ENCODE measurements at places on chromosomes 3 and 15.

GRCh38 chr3:45992133-45992729, 3.4 kb downstream of the FYCO1 start:
- DNase-seq, result no peak

- DNase-seq, result no peak
These were observed 584.8 kb downstream of the DIPK2A start for GRCh38 chr3:144556392-144556791.

GRCh38 chr15:101255615-101256241, 3.9 kb upstream of the CHSY1 start:
- no peak for DNase-seq

GRCh38 chr3:191085091-191085490, 114.0 kb upstream of the OSTN start:
- DNase-seq, result no peak

GRCh38 chr3:140128217-140128616, 193.2 kb downstream of the CLSTN2 start:
- no peak for DNase-seq

DNA sequence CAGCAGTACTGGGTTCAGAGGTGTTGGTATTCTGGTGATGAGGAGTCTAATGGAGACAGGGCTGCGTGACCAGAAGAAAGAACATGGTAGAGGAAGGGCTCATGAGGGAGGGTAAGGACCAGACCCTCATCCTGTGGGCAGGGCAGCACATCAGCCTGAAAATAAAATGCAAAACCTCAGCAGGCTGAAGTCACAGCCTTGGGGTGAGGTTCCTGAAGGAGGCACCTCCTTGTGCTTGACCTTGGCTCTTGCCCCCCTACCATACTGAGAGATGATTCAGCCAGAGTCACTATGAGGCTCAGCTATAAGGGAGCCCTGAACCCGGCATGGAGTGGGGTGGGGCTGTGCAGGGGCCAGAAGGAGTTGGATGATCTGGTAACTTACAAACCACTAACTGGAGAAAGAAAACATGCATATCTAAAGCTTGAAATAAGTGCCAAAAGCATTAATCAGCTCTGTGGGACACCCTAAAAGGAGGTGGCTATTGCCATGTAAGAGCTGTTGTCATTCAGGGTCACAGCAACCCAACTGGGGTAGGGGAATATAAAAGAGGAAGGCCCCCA, 60.2 kb downstream of the CORO2B start:
- DNase-seq, result no peak

GRCh38 chr3:29267226-29267625, 13.6 kb upstream of the RBMS3 start:
- DNase-seq, result no peak

DNA sequence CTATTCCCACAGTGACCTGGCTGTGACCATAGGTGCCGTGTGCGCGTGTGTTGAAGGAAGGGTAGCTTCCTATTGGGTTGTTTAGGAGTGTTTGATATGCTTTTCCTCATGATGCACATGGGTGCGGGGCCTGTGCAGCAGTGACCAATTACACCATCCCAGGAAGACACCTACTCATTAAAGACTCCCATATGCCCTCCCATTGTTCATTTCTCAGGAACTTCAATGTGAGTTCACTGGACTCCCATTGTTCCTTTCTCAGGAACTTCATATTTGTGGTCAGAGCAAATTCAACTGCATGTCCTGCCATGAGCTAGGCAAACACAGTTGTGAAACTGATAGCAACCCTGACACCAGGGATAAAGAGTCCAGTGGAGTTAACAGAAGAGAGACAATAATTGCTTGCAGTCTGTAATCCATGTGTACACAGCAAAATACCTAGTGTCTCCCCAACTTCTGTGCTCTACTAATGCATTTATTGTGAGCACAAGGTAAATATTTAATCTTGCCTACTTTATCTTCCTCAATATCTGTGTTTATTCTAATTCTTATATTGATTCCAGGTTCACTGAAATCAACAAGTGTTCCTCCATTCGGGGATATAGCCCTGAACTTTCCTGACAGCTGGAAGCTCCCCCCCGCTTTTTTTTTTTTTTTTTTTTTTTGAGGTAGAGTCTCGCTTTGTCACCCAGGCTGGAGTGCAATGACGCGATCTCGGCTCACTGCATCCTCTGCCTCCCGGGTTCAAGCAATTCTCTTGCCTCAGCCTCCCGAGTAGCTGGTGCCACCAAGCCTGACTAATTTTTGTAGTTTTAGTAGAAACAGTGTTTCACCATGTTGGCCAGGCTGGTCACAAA, 57.5 kb upstream of the GCNT3 start:
- DNase-seq, result no peak

GRCh38 chr3:168341192-168341815, 245.6 kb upstream of the GOLIM4 start:
- no peak for DNase-seq

DNA sequence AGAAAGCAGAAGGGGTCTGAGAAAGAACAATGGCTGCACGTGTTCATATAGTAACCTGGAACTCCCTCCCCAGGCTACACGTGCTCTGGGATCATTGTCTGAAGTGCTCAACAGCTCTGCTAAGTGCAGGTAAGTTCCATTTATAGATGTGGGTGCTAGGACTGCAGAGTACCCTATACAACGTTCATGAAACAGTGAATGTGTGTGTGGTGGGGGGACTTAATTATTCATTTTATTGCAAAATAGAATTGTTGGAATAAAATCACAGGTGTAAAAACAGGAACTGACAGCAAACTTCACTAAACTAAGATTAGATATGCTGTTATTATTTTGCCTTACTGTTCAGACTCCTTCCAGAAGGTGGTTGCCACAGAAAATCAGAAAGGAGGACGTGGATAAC, 68.5 kb downstream of the CCR4 start:
- no peak for DNase-seq

DNA sequence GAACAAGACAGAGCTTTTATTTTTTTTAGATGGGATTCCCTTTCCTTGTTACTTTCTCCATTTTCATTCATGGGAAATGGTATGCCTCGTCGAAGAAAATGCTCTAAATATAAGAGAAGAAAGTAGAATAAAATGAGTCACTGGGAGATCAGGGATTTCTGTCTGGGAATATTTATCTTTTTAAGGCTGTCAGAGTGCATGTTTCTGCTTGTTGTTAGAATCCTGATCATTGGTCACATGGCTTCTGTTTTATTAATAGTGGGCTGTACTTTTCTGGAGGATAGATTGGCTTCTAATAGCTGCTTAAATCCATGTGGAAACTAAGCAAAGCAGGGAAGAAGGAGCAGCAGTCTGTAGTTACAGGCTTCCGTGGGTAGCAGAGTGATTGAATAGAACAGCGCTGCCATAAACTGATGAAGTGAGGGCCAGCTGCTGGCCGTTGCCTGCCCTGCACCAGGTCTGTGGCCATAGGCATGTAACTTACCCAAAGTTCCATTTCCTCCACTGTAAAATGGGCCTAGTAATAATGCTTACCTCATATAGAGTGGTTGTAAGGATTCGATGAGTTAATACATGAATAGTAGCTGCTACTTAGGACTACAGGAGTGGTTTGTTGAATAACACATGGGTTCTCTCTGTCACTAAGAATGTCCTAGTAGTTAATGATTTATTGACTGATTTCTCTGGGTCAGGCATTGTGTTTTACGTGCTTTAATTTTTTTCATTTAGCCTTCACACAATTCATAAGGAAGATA, 289.9 kb downstream of the SATB1 start:
- DNase-seq, result no peak

DNA sequence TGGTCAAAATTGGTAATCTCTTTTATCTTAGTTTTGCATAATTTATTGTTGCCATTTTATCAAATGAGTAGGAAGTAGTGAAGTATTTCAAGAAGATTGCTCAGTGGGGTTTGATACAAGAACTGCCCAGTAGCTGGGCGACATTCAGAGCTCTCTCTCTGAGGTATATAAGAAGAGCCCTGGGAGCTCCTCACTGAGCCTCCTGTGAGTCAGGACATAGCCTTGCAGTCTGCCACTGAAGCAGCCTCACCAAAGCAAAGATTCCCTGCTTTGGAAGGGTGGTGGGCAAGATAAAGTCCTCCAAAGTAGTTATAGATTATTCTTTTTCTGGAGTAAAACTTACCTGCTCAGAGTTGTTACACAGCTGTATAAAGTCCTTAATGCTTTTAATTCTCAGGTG, 26.1 kb downstream of the SKIL start:
- no peak for DNase-seq

- DNase-seq, result no peak
These were observed 93.8 kb upstream of the PDZRN3 start for GRCh38 chr3:73718326-73719110.

DNA sequence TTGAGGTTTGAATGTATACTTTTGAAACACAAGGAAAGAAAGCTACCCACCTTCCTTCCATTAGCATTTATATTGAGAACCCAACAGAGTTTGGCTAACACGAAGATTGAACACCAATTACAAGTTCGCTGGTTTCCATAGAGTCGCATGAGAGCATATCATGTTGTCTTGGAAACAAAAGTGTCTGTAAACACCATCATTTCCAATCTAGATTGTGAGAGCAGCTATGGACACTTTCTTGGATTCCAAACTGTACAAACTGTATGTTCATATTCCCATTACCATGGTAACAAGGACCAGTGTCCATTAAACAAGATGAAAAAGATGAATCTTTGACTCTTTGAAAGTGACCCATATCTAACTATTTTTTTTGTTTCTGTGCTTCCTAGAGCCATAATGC, 529.9 kb upstream of the ROBO1 start:
- DNase-seq, result no peak

DNA sequence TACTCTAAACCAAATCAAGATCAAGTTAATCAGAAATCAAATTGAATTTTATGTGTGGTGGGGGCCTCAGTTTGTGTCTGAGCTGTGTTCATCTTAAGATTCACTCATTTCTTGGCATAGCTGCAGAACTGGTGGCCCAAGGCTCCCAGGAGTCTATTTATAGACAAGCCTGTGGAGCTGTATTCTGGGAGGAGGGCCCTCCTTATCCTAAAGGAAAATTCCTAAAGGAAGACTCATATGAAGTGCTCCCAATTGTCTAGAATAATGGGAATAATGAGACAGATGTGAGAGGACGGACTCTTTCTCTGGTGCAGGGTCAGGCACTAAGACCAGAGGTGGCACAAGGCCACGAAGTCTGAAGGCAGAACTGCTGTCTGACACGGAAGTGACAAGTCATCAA, 38.9 kb downstream of the C3orf85 start:
- no peak for DNase-seq

- DNase-seq, result no peak
These were observed 140.7 kb downstream of the KLF13 start for GRCh38 chr15:31467361-31467760.

DNA sequence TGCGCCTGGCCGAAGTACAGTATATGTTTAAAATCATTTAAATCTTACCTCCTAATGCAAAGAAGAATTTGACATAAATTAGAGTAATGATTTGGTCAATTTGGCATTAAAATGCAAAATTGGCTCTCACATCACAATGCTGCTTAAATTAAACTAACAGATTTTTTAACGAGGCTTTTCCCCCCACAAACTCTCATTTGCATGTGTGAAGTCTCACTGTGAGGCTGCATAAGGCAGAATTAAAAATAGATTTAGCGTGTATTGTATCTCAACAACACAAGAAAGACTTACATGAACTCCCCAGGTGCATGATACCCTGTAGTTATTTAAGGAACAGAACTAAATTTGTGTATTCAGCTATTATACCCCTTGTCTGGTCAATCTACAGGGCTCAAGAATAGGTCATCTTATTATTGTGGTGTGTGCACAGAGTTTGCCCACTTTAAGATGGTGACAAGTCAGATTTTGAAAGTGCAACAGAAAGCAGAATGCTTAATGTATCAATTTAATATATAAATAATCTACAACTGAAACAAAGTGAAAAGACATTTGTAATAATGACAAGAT, 897.9 kb downstream of the EPHA3 start:
- DNase-seq, result no peak

DNA sequence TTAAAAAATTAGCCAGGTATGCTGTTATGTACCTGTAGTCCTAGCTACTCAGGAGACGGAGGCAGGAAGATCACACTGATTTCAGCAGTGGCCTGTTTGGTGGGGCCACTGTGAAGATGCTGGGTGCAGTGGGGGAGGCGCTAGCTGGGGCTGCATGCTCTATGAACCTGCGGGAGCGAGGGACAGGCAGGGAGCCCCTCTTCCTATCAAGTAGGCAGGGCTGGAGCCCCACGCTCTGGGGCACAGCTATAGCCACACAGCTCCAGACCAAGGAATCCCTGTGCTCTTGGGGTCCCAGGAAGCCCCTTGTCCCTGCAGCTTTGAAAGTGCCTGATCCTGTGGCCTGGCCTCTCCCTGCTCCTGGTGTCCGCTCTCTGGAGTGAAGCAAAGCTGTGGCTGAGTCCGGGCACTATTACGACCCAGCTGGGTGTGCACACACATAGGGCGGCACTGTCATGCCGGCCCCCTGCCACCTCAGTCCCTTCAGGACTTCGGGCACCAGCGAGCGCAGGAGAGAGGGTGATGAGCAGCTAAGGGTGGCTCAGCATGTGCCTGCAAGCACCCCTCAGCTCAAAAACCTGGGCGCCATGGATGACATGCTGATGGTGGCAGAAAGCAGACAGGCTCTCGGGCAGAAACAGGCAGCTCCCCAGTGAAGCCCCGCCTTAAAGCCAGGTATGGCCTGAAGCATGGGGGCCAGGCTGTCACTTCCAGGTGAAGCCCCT, 262.6 kb downstream of the TBC1D5 start:
- DNase-seq, result no peak

- no peak for DNase-seq
These were observed 7.7 kb upstream of the SIAH2 start for GRCh38 chr3:150770681-150771080.

GRCh38 chr3:70840106-70840870, 527.9 kb upstream of the MDFIC2 start:
- DNase-seq, result no peak

- DNase-seq, result no peak
These were observed 94.6 kb upstream of the RASGRF1 start for GRCh38 chr15:79185199-79185598.

Measured in activated gamma-delta T cell treated with anti-CD3 and anti-CD28 coated beads, Interleukin-2, amount 50 U/mL, for 16 hours (primary cell).